CD14-positive monocyte (primary cell): ENCODE measurements at places on chromosomes 16 and 17.
A peak's percentile ranks its signal among the peaks of the same experiment; 100 is the strongest.

GRCh38 chr17:75807861-75808260 is 23.3 kb downstream of the UNK start:
- no peak for DNase-seq

- no peak for DNase-seq
Observed at GRCh38 chr17:67944035-67944434, 52.2 kb downstream of the C17orf58 start.

GRCh38 chr17:74445158-74445557 is 13.3 kb downstream of the GPRC5C start:
- no peak for DNase-seq

DNA sequence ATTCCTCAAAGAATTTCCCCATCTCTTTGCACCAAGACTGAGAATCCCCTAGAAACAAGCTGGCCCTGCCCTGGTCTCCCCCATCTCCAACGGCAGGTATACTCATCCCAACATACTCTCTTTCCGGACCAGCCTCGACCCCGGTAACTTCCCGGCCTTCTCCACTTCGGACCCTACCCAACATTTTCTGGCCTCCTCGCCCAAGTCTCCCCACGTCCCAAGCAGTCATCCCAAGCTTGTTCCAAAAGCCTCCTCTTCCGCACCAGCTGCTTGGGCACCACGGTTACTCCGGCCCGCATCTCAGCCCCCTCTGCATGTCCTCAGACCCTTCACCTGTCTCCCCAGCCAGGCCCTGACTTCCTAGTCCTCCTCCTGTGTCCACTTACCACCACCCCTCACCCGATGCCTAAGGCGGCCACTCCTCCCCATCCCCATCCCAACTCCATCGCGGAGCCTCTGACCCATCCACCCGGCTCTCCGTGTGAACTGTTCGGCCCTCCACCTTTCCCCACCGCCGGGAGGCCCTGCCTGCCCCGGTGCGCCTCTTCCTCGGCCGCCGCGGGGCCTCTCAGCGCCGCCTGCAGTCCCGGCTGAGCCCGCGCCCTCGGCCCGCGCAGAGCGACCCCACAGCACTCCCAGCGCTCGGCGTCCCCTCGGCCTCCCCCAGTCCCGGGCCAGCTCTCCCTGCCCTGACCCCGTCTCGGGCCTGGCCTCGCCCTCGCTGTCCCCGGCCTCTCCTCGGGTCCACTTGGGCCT is 994 bp downstream of the PITPNA start:
- peak; percentile 31 for DNase-seq
